ENCODE measurements at places on chromosomes 3 and 15.

- DNase-seq: no peak
Observed at GRCh38 chr3:35648347-35648746, 9.0 kb downstream of the ARPP21 start.

- no peak for DNase-seq
Observed at GRCh38 chr15:62306851-62307504, 141.9 kb upstream of the C2CD4B start.

DNA sequence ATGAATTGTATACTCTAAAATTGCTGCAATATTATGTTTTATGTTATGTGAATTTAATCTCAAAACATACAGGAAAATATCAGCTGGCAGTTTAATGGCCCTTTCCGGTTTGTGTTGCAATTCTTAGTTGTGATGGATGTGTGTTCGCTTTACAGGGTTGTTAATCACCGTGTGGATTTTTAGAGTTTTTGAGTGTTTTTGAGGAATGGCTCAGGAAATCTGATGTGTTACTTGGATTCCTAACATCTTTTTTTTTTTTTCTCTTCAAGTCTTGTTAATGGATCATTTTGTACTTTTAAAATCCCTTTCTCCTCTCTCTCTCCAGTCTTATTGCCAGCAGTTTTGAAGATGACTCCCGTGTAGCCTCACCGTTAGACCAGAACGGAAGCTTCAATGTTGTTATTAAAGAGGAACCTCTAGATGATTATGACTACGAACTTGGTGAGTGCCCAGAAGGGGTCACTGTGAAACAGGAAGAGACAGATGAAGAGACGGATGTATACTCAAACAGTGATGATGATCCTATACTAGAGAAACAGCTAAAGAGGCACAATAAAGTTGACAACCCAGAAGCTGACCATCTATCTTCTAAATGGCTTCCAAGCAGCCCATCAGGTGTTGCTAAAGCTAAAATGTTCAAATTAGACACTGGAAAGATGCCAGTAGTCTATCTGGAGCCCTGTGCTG, 35.7 kb downstream of the MGA start:
- no peak for DNase-seq

DNA sequence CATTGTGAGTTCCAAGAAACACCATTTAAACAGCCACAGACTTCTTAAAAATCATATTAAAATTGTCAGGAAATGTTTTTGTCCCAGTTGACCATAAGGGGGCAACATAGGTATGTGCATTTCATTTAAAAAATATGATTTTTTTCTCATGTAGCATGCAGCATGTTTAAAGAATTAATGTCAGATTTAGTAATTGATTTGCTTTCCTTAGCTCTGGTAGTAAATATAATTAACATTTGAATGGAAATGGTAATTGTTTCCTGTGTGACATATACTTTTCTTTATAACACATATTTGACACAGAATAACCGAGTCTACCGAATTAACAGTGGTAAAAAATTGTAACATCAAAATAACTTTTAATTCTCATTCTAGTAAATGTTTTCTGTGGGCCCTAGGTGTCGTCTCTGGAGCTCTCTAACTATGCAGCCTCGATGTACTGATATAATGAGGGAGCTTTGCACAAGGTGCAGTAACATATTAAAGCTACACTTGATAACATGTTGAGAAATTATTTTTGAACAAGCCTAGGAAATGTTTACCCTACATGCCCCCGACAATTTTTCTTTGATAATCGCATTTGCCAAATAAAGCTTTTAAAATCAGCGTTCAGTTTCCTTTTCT, 34.9 kb downstream of the NXPE3 start:
- DNase-seq: no peak

- DNase-seq: no peak
Observed at GRCh38 chr15:70067011-70067410, 30.7 kb downstream of the TLE3 start.
